ENCODE measurements at places on chromosomes 3 and 15.

GRCh38 chr3:23834082-23834870 lies 28.5 kb downstream of the UBE2E1 start:
- no peak for DNase-seq

- no peak for DNase-seq
These were observed 16.0 kb downstream of the NR1D2 start for GRCh38 chr3:23961066-23961465.

GRCh38 chr3:177468331-177468730 lies 271.0 kb upstream of the TBL1XR1 start:
- no peak for DNase-seq

DNA sequence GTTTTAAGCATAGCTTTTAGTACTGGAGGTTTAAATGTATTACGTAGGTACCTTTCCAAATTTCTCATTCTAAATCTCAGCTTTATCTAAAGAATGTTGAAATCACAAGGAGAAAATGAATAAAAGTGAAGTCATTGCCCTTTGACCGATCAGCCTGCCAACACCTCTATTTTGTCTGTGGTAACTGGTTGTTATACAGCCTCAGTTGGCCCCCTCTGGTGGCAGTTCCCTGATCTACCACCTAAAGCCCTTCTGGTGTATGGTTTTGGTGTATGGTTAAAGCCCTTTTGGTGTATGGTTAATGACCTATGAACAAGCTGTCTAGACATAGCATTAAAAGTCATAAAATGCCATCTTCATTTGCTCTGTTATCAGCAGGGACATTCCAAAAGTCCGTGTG lies 378.2 kb upstream of the AZI2 start:
- no peak for DNase-seq

DNA sequence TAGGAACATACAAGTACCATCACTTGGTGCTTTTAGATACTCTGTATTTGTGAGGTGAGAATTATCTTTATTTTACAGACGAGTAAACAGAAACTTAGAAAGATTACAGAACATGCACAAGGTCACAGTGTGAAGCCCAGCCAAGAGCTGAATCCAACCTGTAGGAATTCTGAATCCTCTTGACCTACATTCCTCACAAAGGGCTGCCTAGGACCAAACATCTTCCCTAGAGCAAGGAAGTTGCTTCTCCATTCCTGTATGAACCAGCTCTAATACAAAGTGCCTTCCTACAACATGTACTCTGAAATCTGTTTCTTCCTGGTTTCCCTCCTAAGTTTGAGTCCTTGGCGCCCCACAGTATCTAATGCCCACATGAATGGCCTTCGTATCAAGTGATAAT lies 2.9 kb downstream of the HDGFL3 start:
- DNase-seq: no peak

DNA sequence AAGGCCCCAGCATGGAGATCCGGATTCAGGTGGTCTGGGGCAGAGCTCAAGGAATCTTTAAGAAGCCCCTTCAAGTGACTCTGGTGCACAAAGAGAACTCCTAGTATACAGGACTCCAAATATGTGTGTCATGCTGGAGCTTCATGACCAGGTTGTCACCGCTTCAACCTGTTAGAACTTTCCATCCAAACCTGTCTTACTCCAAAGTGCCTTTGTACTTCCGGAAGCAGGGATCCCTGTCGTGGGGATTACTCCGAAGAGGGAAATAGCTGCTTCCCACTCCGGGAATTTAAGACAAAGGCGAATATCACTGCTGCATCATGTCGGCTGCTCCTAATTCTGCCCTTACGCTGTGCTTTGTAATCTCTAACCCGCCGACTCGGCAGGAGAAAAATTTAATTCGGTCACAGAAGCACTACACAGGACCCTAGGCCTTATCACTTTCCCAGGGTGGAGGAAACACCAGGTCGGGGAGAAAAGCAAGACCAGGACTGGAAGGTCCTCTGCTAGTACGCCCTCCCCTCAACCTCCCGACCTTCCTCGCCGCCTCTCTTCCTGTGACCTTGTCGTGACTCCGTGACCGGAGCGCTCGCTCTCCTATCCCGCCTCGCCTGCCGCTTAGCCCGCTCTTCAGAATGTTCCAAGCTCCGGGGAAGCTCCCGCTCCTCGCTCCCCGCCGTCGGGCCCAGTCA lies 730 bp downstream of the HIGD1A start:
- DNase-seq: peak; percentile 2

- DNase-seq: no peak
These were observed 41.2 kb downstream of the MAP4 start for GRCh38 chr3:47974974-47975470.

DNA sequence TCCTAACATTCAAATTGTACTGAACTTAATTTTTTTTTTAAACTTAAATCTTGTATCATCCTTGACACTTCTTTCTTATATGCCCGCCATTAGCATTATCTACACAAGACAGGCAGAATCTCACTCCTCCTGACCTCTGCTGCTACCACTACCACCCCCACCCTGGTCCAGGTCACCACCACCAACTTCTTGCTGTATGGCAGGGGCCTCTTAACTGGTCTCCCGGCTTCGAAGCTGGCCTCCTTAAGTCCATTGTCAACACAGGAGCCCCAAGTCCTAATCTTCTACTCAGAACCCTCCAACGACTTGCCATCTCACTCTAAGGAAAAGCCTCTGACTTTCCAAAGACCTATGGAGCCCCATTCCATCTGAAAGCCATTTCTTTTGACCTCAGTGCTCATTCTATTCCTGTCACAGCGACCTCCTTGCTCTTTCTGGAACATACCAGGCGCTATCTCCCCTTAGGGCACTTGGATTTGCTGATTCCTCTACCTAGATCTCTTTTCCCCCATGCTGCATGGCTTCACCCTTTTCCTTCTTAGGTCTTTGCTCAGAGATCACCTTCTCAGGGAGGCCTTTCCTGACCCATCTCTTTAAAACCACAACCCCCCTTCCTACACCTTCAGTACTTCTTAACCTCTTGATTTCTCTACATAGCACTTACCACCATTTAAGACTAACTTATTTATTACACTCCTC lies 2.6 kb downstream of the PRC1 start:
- DNase-seq: no peak

DNA sequence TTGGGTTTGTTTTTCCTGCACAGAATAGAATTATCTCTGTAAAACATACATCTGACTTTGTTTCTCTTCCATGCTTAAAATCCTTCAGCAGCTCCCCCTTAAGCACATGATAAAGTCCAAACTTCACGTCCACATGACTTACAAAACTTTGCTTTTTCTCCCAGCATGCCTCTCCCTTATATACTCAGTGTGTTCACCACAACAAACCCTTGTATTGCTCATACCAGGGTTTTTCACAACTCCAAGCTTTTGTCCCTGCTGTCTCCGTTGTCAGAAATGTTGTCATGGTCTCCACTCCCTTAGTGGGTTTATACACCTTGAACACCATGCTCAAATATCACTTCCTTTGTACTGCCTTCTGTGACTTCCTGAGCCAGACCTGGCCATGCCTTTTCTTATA lies 91.1 kb upstream of the MITF start:
- DNase-seq: no peak

DNA sequence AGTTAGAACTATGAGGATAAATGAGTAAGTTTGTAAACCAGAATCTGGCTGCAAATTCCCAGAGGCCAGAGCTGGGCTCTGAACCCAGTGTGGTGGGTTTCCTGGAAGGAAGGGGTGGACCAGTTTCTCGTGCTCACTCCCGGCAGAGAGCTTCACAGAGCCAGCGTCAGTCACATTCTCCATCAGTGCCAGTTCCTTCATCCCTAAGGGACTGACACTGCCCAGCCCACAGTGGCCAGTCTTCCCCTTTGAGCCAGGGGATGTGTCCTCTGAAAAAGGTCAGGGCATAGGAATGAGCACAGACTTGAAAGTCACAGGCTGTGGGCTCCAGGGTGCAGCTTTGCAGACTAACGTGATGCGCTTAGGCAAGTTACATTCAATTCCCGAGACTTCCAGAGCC lies 135.8 kb upstream of the HACD2 start:
- DNase-seq: no peak

DNA sequence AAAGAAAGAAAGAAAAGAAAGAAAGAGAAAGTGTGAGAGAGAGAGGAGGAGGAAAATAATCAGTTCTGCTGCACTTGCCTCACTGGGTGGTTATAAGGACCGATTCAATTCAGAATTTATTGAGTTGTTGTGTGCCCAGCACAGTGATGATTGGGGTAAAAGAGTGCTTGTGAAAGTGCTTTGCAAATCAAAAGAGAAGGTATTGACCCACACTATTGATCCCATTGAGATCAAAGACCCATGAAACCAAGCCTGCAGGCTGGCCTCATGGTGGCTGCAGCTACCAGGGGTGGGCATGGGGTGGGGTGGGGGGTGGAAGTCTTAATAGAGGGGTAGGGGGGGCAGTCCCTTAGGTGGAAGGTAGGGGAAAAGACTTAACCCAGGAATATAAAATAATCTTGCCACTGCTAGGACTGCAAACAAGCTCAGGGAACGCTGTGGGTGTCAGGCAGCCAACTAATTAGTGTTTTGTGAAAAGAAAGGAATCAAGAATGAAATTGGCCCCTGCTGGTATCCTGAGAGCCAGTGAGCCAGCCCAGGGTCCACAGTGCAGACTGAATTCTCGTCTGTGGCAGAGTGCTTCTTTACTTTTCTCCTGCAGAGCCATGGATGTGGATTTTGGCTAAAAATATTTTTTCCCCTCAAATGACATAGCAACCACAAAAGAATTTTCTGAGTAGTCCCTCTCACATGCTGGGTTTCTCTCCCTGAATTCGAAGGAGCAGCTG lies 34.2 kb downstream of the CLEC3B start:
- no peak for DNase-seq

GRCh38 chr3:11651477-11651876 lies 7.8 kb upstream of the VGLL4 start:
- DNase-seq: no peak

DNA sequence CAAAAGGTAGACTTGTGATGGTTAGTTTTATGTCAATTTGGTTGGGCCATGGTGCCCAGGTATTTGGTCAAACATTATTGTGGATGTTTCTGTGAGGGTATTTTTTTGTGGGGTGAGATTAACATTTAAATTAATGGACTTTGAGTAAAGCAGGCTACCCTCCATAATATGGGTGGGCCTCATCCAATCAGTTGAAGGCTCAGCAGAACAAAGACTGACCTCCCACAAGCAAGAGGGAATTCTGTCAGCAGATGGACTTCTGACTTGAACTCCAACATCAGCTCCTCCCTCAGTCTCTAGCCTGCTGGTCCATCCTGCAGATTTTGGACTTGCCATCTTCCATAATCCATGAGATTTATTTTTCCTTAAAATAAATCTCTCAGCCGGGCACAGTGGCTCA lies 55.6 kb upstream of the BNC1 start:
- DNase-seq: no peak

DNA sequence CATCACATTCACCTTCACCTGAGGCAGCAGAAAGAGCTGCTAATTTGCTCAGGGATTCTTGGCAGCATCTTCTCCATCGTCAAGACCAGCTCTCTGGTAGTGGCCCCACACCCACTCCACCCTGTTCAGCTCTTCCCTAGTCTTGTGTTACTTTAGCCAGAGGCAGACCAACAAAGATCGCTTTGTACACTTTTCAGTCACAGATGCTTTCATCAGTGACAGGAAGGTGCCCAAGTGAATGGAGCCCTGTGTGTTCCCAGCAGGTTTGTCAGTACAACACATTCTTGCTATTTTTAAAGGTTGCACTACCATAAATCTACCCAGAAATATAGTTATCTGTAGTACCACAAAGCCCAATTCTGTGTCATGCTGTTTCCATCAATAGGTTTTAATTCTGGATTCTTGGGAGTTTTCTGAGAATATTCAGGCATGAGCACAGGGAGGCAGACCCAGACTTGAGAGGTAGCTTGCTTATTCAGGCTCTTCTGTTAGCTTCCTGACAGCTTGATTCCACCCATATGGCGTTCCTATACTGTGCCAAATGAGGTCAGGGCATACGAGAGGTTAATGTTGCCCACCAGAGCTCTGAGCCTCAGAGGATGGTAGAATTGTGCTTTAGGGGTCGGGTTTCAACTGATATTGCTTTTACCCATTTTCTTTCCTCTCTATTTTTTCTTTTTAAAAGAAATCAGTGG lies 109.8 kb upstream of the MANF start:
- DNase-seq: no peak

- no peak for DNase-seq
These were observed 291.2 kb upstream of the KCNMB2 start for GRCh38 chr3:178244733-178245709.

DNA sequence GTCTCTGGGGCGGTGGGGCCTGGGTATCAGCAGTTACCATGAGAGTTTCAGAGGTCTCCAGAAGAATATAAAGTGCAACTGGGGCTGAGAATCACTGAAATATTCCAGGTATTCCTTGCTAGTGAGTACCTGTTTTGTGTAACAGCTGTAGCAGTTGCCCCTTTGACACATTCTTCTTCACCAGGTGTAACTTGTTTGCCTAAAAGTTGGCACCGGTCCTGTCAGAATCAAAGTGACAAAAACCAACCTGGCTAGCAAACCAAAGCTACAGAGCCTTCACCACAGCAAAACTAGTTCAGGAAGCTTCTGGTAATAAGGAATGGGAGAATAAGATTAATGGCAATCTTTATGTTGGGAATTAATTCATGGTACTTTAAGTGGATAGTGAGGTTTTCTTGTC lies 296.0 kb downstream of the NAALADL2 start:
- DNase-seq: no peak

DNA sequence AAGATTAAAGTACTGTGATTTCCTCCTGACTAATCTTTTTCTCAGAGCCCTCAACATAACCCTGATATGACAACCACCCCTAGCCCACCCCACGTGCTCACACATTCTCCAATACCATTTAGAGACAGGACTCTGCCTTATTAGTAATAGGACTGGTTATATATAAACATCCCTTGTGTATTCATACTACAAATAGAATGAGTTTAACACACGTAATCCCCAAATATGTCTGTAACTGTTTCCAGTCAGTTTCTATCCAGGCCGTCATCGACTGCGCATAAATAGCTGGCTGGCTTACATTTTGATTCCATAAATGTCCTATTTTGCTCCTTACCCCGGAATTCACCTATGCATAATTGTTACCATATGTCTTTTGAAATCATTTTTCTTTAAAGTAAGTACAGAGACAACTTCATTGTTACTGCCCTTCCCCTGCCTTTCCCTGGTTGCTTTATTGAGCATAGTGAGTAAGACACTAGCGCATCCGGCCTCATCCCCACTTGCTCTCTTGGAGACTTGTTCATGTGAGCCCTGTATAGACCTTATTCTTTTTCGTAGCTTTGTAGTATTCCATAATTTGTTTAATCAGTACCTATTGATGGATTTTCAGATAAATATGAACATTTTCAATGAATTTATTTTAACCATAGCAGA lies 3.5 kb upstream of the P2RY14 start:
- no peak for DNase-seq

DNA sequence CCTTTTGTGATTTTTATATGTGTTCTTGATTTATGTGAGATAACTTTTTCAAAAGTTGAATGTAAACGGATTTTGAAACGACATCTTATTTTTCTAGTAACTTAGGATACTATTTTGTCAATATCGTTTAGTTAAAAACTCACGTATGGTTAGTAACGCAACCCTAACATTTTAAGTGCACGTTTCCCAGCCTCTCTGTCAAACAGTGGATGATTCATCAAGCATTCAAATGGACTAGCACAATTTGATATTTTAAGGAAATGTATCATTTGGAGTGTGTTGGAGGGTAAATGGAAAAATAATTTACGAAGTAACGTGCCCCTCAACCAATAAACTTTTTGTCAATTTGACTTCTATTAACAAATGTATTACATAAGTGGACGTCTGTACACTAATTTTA lies 23.3 kb downstream of the RTP3 start:
- no peak for DNase-seq

- DNase-seq: no peak
These were observed 451.6 kb upstream of the SEMA6D start for GRCh38 chr15:47265686-47266085.
